GM18507 (cell line): ENCODE measurements at places on chromosomes 4 and X.
A peak's percentile ranks its signal among the peaks of the same experiment; 100 is the strongest.

GRCh38 chr4:11698846-11699590, 270.3 kb upstream of the HS3ST1 start:
- DNase-seq, result no peak

DNA sequence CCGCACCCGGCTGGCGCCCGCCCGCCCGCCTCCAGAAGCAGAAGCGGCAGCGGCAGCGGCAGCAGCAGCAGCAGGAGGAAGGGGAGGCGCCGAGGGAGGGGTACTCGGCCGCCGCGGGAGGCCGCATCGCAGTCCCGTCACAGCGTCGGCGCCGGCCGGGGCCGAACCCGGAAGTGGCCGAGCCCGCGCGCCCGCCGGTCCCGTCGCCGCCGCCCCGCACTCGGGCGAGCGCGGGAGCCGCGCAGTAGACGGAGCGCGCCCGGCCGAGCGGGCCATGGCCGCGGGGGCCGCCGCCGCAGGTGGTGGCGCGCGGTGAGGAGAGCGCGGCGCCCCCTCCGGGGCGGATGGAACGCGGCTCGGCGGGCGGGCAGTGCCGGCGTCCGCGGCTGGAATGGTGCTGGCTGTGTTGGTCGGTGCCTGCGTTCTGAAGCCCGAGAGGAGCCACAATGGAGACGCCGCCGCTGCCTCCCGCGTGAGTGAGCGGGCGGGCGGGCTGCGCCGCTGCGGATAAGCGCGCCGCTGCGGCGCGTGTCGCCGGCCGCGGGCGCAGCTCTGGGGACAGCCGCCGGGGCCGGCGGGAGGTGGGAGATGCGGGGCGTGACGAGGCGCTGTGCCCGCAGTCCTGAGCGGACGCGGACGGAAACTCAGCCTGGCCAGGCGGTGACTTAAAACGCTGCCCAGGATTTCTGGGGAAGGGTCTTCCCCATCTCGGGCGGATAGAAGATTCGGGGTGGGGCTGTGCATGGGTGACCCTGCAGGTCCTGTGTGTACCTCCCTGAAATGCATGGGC, at the start of gene KLHL2:
TSS of gene KLHL2 (plus strand) at position 131 of the 790 bp plus-strand sequence. CDS start at position 447, 316 bp downstream.
- peak; percentile 74 for DNase-seq

GRCh38 chrX:20433388-20433775, 166.7 kb upstream of the RPS6KA3 start:
- DNase-seq, result no peak

GRCh38 chr4:43496188-43496587, 603.7 kb downstream of the GRXCR1 start:
- no peak for DNase-seq

GRCh38 chr4:62263454-62263853, 1063.3 kb downstream of the ADGRL3 start:
- no peak for DNase-seq

DNA sequence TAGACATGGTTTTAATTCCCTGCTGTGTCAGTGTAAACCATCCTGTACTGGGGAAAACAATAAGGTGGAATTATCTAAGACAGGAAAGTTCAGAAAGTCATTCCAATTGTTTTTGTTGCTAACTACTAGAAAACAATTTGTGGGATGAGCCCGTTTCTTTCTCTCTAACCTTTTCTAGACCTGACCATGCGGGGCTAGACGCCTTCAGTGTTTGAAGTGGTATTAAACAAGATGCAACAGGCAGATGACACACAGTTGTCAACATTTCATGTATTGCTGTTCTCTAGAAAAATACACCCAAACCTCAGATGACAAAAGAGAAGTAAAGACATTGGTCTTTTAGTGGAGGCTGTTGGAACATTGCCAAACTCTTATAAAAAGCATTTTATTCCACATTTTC, 105.7 kb downstream of the FRAS1 start:
- DNase-seq, result no peak

DNA sequence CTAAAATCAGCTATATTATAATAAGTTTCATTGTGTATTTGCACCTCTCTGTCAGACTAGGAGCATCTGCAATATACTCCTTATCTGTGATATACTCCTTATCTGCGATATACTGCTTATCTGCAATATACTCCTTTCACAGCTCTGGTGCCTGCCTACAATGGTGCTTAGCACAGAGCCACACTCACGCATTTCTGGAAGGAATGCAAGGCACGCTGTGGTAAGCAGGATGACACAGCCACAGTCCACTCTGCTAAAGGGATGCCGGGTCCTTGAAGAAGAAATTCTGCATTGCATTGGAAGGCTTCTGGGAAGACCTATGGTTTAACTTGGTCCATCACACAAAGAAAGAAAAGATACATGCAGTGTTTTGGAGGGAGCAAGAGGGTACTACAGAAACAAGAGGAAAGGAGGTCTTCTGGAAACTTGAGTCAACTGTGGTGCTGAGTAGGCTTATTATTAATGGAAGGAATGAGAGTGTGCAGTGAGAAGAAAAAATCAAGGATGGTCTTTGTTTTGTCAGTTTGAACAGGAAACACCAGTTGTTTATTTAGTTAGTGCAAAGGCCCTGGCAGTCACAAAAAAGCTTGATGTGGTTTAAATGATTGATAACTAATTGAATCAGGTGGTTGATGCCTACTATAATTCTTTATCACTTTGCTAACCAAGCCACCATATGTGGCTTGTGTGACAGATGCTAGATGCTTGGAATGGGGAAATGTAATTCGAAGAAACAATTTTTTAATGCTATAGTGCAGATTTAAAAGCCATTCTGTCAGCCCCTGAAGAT, 342.3 kb downstream of the GRXCR1 start:
- DNase-seq, result no peak

GRCh38 chr4:99859618-99860017, 34.6 kb downstream of the LAMTOR3 start:
- no peak for DNase-seq

GRCh38 chr4:78691334-78691754, 84.8 kb upstream of the BMP2K start:
- DNase-seq, result no peak

DNA sequence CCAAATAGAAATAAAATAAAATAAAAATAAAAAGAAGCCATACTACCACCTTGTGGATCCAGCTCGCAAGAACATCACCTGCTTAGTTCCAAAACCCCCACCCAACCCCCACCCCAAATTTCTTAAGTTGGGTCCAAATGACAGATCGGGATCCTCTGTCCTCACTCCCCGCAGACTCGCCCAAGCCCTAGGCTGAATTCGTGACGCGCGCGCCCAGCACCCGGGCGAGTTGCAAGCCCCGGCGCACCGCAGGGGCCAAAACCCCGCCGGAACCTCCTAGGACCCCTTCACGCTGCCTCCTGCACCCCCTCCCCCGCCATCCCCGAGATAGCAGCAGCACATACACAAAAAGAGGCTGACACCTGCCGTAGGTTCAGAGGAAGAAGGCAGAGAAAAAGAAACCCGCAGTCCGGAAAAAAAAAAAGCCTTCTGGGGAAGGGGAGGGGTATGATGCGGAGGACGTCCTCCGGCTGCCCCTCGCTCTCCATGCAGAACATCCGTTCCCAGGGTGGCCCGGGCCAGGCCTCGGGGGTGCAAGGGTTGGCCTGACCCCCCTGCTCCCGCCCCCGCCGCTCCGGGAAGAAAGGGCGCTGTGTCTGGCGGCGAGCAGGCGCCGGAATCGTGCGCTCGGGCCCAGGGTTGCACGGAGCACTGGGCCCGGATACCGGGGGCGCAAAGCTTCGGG, 2.6 kb downstream of the NLGN4X start:
- DNase-seq, result no peak

GRCh38 chrX:18129690-18130089, 91.0 kb downstream of the BEND2 start:
- no peak for DNase-seq

DNA sequence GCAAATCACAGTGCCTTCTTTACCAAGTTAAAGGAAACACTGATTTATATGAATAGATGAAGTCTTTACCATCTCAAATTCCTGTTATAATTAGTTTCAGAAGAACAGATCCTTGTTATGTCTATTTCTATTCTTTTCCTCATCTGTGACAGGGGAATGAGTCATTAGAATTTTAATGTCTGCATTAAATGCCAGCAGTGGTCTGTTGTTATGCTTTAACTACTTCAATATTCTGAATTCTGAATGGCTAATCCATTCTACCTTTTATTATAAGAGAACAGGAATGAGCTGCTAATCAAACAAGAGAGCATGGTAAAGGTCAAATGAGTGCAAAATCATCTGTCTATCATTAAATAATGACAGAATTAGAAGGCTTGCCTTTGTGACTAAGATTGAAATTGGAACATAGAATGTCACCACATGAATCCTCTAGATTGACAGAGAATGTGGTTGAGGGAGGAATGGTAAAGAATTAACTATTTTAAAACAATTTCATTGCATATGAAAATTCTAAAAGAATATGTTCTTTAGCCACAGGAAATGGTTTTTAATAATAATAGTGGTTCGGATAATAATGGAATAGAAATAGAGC, 935.5 kb downstream of the ADGRL3 start:
- DNase-seq, result no peak
